ENCODE measurements at places on chromosomes 7 and 10. TPM values are rescaled to one million over a fixed set of nuclear protein-coding genes. Genes with fewer than 3 reads are reported as not detected.
A peak's percentile ranks its signal among the peaks of the same experiment; 100 is the strongest.

- no peak for DNase-seq
These were observed 155.5 kb upstream of the AHR start for GRCh38 chr7:17142831-17143541.

DNA sequence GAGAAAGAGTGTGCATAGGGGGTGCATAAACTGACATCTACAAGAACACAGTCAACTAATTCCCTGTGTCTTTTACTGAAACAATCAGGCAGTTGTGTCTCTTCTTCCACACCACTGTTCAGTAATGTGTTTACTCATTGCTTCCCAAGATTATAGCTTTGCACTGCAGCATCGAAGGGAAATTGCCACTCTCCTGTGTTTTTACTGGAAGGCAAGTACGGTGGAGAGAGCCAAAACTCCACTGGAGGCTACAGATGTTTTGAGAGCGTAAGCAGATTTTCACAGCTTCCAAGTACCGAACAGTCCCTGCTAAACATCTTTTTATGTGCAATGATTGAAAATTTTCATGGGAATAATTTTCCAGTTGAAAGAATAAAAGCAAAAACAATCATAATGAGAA is 510.5 kb upstream of the AKR1E2 start:
- peak; percentile 97 for DNase-seq

- no peak for DNase-seq
These were observed 210.1 kb upstream of the KCTD7 start for GRCh38 chr7:66418537-66418936.

- no peak for DNase-seq
These were observed 44.2 kb downstream of the ARHGAP12 start for GRCh38 chr10:31884386-31884785.

DNA sequence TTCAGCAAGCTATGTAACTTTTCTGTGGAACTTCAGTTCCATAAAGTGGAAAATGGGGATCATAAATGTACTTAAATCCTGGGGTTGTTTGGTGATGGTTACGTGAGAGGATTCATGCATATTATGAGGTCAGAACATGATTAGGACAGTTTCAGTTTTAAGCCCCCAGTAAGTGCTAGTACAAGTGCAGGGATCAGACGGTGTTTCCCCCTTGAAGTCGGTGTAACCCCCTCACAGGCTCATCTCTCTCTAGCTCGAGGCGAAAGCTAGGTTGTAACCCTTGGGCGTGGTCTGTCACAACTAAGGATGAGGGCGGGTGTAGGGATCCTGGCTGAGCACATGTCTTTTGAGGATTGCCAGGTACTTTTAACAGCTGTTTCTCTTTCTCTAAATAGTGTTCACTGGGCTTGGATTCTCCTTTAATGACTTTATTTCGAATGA is 84.7 kb downstream of the SPAG6 start:
- DNase-seq: no peak

DNA sequence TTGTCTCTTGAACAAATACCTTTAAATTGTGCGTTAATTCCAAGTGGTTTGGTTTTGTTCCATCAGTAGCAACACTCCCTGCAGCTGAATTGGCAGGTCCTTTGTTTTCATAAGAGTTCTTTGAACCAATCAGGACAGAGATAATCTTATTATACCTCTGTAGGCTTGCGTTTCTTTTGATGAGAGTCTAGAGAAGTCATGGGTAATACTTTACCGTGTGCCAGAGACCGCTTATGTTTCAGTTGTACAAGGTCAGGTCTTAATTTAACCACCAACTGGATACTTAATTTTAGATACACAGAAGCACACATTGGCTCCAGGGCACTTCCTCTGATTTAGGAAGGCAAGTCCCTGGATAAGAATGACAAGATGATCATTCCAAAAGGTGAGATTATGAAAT is at the start of gene ASB15:
Gene ASB15, plus strand, starts transcription at position 292 of the 400 bp plus-strand sequence. CDS start 12,682 bp downstream, outside the sequence.
- peak; percentile 71 for DNase-seq

GRCh38 chr7:113118074-113118959 is at the start of gene SMIM30:
SMIM30 (minus strand) TSS chr7:113118554; CDS start chr7:113117578, 976 bp downstream.
- DNase-seq: peak; percentile 98

DNA sequence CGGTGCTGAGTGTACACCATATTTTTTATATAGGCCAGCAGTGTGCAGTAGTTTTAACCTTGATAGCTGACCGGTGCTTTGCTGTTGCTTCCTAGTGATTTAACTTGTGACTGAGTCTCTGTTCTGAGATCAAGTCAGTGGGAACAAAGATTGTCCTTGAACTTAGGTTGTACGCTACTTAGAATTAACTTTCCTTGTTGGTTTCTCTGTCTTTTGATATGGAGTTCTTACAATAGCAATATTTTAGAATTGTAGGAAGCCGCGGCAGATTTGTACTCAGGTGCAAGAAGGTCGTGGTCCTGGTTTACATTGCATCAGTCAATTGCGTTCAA is 1.3 kb downstream of the DDX21 start:
- no peak for DNase-seq

GRCh38 chr10:103547391-103547946 is 54.0 kb downstream of the NEURL1 start:
- peak; percentile 54 for DNase-seq

- peak; percentile 71 for DNase-seq
These were observed 324.5 kb downstream of the GFRA1 start for GRCh38 chr10:115948465-115948864.

GRCh38 chr10:132735341-132735775 is 50.6 kb downstream of the NKX6-2 start:
- DNase-seq: no peak

DNA sequence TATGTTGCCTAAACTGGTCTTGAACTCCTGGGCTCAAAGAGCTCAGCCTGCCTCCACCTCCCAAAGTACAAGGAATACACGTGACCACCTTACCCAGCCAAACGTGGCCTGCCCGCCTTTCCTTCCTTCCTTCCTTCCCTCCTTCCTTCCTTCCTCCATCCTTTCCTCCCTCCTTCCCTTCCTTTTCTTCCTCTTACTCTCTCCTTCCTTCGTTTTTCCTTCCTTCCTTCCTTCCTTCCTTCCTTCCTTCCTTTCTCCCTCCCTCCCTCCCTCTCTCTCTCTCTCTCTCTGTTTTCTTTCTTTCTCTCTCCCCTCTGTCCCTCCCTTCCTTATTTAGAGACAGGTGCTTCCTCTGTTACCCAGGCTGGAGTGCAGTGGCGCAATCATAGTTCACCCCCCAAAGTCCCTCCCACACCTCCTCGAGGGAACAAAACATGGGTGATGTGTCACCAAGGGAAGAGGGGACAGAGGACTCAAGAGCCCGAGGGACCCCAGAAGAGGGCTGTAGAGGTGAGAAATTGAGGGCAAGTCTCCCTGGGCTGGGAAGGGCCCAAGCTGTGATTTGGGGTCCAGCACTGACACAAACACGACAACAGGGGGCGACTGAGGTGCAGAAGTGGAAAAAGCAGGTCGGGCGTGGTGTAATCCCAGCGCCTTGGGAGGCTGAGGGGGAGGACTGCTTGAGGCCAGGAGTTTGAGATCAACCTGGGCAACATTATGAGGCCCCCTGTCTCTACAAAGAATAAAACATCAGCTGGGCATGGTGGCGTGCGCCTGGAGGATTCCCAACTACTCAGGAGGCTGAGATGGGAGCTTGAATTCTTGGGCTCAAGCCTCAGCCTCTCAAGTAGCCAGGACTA is 28.1 kb downstream of the EPHB4 start:
- DNase-seq: peak; percentile 64

GRCh38 chr7:1348096-1348822 is 111.0 kb downstream of the MICALL2 start:
- no peak for DNase-seq

GRCh38 chr10:124564881-124565280 is 103.3 kb downstream of the LHPP start:
- no peak for DNase-seq

DNA sequence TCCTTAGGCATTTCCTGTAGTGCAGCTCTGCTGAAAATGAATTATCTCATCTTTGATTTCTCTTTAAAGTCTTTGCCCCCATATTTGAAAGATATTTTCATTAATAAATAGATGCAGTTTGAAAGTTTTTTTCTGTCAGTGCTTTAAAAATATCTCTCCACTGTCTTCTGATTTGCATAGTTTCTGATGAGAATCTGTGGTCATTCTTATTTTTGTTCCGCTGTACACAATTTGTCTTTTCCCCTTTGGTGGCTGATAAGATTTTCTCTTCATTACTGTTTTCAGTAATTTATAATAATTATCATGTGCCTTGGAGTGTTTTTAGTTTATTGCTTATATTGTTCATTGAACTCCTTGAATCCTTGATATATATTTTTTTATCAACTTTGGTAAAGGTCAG is 7.0 kb upstream of the GHRHR start:
- no peak for DNase-seq

GRCh38 chr10:44309939-44310761 is 74.7 kb downstream of the CXCL12 start:
- DNase-seq: no peak

GRCh38 chr7:140013676-140014075 is 49.1 kb downstream of the PARP12 start:
- DNase-seq: no peak

- DNase-seq: peak; percentile 95
These were observed 458 bp upstream of the NANOS1 start for GRCh38 chr10:119028900-119029612.

- no peak for DNase-seq
These were observed 264.3 kb downstream of the SEMA3A start for GRCh38 chr7:83930262-83930661.

DNA sequence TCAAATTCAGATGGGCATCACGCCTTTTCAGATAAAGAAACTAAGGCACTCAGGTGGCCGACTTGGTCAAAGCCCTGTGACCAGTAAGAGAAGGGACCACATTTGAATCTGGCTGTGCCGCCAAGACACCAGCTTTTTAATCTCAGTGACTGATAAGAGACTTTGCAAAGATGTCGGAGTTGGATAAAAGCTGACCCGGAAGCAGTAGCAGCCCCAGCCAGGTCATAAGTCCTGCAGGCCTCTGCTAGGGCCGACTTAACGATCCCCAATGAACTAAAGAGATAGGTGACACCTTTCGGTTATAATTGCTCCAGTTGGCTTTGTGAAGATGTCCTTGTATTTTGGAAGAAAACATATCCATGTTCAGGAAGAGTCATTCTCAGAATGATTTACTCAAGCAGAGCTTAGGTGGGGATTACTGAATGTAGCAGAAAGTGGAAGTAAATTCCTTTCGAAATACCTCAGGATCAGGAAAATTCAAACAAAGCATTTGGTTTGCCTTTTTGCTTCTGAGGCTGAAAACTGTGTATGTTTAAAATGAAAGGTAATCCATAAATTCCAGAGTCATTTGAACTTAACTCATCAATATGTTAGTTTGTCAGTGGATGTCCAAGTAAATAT is 164.2 kb upstream of the PITRM1 start:
- DNase-seq: no peak

DNA sequence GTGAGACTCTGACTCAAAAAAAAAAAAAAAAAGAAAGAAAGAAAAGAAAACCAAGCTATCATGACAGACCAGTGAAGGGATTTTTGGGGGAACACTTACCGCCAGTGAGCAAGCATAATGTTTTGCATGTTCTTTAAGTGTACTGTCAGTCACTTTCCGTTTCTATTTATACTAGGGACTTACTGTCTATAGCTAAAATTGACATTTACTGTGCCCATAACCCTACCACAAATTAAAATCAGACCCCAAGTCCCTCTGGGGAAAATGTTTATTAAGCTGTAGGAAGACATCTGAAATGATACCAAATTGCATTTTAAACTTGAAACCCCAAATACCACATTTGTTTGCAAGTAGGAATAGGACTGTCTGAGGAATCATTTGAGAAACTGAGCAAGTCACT is 252.8 kb downstream of the TRIL start:
- DNase-seq: no peak

The ADAM22 gene
- polyA plus RNA-seq: 7.3 TPM

The LRIT1 gene
- polyA plus RNA-seq: not detected

The MDFIC gene
- 31.0 TPM for polyA plus RNA-seq

The SPDYE16 gene
- 3.9 TPM for polyA plus RNA-seq

The SVIL gene
- polyA plus RNA-seq: 229 TPM

The FAM25G gene
- not detected for polyA plus RNA-seq

The OPALIN gene
- polyA plus RNA-seq: not detected

The ITGB1 gene
- 308 TPM for polyA plus RNA-seq

The PRSS37 gene
- polyA plus RNA-seq: 0.10 TPM

The TMEM229A gene
- not detected for polyA plus RNA-seq
